Prostate gland (tissue), 2 donors: ENCODE measurements at places on chromosomes 1 and 21. TPM values are rescaled to one million over a fixed set of nuclear protein-coding genes. Genes with fewer than 3 reads are reported as not detected.

The CELA2B gene
- 1.1 TPM for total RNA-seq

The CD46 gene
- 327 TPM for total RNA-seq

The SPRTN gene
- 23.4 TPM for total RNA-seq

DNA sequence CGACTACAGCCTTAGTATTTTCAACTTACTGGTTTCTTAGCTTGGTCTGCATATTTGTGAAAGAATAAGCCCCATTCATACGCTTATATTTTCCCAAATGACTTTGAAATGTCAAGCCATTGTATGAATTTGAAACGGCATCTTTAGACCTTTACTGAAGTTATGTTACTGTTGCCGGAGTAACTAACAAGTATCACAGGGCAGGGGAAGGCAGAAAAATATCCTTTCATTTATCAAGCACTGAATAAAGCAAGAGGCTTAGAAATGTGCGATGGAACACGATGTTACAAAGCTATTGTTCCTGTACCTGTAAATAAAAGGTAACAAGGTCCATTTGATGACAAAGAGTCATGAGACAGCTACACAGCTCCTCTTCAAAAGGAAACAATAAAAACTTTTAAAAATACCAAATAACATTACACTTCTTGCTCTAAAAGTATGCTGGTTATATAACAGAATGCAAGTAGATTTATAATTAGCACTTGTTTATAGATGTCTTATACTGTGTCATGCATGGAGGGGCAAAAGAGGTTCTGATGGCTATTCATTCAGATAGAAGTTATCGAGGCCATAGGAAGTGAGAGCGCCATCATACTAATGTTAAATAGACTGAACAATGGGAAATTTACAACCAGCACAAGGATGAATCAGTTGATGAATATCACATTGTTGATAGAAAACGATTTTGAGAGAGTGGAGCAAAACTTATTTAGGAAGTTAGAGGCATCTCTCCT lies 322.6 kb downstream of the RGS7 start:
- DNase-seq = no peak

GRCh38 chr1:83508485-83509151 lies 490.3 kb downstream of the TTLL7 start:
- DNase-seq = no peak

- DNase-seq = no peak
These were observed 2.7 kb upstream of the PDE9A start for GRCh38 chr21:42650441-42651421.

GRCh38 chr1:43387976-43388599 lies 1.5 kb downstream of the MED8 start:
- DNase-seq = no peak

GRCh38 chr1:225543350-225543749 lies 109.6 kb downstream of the ENAH start:
- DNase-seq = no peak
